ENCODE measurements at places on chromosomes 5 and 9.

GRCh38 chr5:144336191-144336961 is 165.7 kb downstream of the KCTD16 start:
- no peak for DNase-seq

GRCh38 chr5:138901716-138902115 is 26.6 kb upstream of the LRRTM2 start:
- DNase-seq, result no peak

GRCh38 chr5:74072646-74073045 is 446.6 kb downstream of the ARHGEF28 start:
- DNase-seq, result no peak

GRCh38 chr5:179348011-179348530 is 2.8 kb upstream of the ADAMTS2 start:
- DNase-seq, result no peak

DNA sequence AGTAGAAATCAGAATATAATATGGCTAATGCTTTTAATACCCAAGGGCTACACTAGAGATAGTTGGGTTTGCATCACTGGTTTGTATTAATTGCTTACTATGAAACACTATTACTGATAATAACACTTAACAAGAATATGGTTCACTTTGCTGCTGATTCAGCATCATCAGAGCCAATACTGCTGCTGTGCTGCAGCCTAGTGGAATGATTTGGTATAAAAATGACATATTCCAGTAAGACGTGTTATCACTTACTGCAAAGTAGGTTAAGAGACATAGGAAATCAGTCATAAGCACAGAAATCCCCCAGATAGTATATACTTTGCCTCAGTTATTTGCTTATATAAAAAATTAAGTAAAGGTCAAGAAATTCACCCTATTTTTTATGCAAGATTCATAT is 2.8 kb downstream of the CDH10 start:
- DNase-seq, result no peak

GRCh38 chr9:36036780-36037548 is at the start of gene RECK:
Gene RECK, plus strand, starts transcription at chr9:36036913. Its CDS starts 86 bp downstream, at chr9:36036999.
- peak; percentile 92 for DNase-seq

DNA sequence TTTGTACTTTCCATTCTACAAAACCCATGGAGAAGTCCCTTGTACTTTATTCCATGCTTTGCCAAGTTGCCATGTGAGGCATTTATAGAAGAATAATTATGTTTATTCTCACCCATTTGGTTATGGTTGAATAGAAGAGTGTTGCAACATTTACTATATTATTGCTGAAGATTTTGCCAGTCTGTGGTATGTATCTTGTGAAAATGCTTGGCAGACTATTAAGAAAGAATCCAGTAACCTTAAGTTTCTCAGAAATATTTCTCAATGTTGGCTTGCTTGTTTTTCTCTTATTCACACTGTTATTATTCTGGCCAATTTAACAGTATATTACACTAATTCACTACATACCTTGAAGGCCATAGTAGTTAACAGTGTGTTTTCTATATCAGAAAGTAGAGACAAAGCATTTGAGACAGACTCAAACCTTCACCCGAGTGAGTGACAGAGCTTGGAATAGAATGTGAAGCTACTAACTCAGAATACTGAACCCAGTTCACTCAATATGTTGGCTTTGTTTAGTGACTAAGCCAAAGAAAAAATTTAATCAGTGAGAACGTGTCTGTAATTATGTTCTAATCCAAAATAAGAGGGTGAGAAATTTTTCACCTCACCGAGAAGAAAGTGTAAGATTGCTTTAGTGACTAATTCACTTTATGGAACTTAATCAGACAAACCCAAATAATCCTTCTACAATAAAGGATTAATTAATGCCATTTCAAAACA is 184.4 kb downstream of the CWC27 start:
- no peak for DNase-seq

- DNase-seq, result no peak
Measured at GRCh38 chr5:142181096-142181495, 72.5 kb downstream of the NDFIP1 start.

DNA sequence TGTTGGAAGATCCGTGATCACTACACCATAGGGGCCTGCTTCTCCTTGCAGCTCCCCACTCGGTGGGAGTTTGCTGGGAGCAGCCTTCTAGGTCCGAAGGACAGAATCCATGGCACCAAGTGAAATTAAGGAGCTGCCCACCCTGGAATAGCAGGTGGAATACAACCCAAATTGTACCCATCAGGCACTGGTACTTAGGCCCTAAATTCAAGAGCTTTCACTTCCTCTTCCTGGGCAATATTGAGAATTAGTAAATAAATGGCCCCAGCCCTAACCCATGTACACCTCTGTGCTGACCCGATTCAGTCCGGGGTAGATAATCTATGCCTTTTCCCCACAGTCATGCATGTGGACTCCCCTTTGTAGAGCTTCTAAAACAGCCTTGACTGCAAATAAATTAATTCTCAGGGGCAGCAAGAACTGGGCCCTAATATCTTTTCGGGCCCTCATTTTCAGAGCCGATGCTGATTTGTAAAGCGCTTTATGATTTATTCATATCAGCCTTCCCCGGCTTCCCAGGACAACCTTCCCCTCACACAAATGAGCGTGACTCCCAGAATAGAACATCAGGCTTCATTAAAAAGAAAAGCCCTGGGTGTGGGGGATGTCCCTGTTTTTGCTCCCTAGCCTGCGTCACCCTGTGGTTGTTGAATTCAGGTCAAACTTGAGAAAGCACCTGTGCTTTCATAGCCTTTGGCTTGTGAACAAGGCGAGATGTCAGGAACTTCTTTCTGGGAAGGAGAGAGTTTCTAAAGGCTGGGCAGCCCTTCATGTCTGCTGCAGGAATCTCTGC is 126.1 kb upstream of the TBC1D2 start:
- DNase-seq, result no peak

GRCh38 chr5:39013938-39014337 is 60.3 kb downstream of the RICTOR start:
- no peak for DNase-seq

- DNase-seq, result no peak
Measured at GRCh38 chr5:51650824-51651223, 267.6 kb downstream of the ISL1 start.

DNA sequence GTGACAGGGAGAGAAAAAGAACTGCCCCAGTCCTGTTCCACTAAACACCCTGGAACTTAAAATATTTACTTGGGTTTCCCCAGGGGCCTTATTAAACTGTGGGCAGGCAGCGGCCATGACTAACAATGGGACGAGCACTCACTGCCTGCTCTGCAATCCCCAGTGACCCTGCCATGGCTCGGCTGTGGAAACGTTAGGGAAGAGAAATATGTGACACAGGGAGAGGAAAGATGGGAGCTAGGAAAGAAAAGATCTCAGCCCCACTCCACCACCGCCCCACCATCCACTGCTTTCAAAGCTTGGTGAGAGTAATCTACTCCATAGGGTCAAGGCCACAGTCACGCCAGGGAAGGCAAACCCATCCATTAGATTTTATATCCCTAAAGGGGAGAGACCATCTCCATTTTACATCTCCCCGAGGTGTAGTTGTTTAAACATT is 117.6 kb downstream of the EFNA5 start:
- no peak for DNase-seq

GRCh38 chr5:137037848-137038247 is 461.3 kb downstream of the SPOCK1 start:
- DNase-seq, result no peak

GRCh38 chr9:82284758-82285157 is 296.2 kb downstream of the SPATA31D1 start:
- no peak for DNase-seq

DNA sequence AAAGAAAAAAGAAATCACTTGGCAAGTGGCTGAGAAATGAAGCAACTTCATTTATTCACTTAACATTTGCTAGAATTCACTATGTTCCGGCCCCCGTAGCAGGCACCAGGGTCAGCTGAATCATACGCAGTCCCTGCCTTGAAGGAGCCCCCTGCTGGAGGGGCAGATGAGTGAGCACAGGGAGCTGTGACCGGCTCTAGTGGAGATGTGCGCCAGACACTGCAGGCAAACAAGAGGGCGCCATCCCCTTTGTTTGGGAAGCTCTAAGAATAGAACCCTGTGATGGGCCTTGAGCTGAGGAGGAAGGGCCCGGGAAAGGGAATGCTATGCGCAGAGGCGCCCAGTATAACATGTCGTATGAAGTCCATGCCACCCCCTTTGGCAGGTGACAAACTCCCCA is 20.2 kb upstream of the RPL26L1 start:
- no peak for DNase-seq

- no peak for DNase-seq
Measured at GRCh38 chr5:83197326-83197967, 120.1 kb downstream of the XRCC4 start.

DNA sequence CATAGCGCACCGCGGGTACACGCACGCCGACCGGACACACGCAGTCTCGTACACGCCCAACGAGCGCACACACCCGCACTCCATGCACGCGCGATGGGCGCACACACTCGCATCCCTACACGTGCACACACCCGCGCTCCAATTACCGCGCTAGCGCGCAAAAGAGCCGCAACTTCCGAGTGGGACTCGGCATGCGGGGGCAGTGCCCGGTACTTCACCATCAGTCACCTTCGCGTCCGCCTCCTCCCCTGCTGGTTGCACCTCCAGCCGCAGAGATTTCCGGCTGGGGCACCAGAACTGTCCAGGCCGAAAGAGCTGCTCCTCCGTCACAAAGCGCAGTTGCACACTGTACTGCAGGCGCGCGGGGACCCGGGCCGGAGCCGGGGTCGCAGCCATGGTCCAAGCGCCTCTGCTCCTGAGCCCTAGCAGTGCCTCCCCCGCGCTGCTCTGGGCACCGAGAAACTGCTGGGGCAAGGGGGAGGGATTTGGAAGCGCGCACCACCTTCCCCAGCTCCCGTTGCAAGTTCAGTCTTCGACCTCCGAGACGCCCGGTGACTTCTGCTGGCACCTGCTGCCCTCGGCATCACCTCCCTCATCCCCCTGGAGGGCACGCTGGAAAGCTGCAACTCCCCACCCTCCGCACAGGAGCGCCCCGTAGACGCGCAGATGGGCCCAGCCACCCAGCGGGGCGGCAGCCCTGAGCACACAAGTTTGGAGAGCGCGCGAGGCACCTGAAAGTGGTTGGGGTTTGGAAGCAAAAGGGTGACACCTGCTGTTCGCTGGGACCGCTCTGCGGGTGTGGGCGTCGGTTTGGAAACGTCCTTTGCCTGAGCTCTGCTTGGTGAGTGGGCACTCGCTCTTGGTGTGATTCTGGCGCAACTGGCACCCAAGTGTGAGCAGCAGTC is 337.4 kb upstream of the PUM3 start:
- DNase-seq, result peak; percentile 4

GRCh38 chr5:39714036-39714698 is 289.4 kb upstream of the DAB2 start:
- peak; percentile 11 for DNase-seq

- no peak for DNase-seq
Measured at GRCh38 chr5:160929906-160930305, 77.9 kb upstream of the ATP10B start.

DNA sequence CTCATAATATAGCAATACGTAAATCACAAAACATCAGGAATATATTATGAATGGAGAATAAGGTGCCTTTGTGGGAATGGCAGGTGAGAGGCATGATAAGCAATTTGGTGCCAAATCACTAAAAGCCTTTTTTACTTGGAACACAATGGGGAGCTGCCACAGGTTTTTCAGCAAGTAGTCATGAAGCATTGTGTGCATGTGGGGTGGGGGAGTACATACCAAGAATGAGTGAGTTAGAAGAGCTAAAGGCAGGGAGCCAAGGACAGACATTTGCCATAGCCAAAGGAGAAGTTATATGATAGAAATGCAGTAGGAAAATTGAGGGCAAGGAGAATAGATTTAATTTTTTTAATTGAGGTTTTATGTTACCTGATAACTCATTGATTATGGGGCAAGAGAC is 445.0 kb upstream of the SMC2 start:
- no peak for DNase-seq

Measured in stimulated activated CD4-positive, alpha-beta T cell treated with anti-CD3 and anti-CD28 coated beads, Interleukin-1b, Interleukin-23, amount 100 ng/mL, for 24 hours (primary cell).